SK-N-SH (cell line): ENCODE measurements at places on chromosomes 2 and 18. TPM values are rescaled to one million over a fixed set of nuclear protein-coding genes. Genes with fewer than 3 reads are reported as not detected.

GAD1 gene
- 0.20 and 0.63 TPM in 2 replicates for polyA plus RNA-seq

EMILIN2 gene
- 1.4 and 1.6 TPM in 2 replicates for polyA plus RNA-seq

CDH2 gene
- 146 and 186 TPM in 2 replicates for polyA plus RNA-seq

CNDP1 gene
- polyA plus RNA-seq = not detected in 2 replicates

FAHD2B gene
- 13.3 and 13.6 TPM in 2 replicates for polyA plus RNA-seq

CLEC4F gene
- 0.12 and 0.21 TPM in 2 replicates for polyA plus RNA-seq

C1QL2 gene
- not detected in 2 replicates for polyA plus RNA-seq

PRSS56 gene
- not detected in 2 replicates for polyA plus RNA-seq

PSTPIP2 gene
- polyA plus RNA-seq = 9.5 and 9.8 TPM in 2 replicates
